ENCODE measurements at places on chromosomes 11 and 22.

DNA sequence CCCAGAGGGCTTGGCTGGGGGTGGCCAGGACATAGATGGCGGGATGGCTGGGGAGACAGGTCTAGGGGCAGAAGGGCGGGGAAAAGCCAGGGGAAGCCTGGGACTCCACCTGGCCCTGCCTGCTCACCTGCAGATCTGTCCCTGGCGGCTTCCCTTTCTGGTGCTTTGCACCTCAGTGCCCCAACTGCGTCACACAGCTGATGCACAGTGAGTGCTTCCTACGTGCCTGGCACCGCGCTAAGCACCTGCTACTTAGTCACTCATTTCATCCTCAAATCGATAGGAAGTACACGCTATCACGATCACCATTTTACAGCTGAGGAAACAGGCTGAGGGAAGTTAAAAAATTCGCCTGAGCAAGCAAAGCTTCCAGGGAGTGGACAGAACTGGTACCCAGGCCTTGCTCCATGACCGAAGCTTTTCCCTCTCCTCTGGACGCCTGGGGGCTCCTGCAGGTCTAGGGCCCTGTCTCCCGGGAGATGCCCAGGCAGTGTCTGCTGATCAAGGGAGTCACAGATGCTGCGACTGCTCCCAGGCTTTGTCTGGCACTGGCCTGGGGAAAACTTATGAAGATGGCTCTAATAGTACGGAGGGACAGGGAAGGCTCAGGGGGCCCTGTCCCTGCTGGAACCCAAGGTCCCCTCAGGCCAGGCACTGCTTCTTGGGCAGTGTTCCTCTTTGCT, 63.0 kb upstream of the TTLL12 start:
- DNase-seq, result no peak

DNA sequence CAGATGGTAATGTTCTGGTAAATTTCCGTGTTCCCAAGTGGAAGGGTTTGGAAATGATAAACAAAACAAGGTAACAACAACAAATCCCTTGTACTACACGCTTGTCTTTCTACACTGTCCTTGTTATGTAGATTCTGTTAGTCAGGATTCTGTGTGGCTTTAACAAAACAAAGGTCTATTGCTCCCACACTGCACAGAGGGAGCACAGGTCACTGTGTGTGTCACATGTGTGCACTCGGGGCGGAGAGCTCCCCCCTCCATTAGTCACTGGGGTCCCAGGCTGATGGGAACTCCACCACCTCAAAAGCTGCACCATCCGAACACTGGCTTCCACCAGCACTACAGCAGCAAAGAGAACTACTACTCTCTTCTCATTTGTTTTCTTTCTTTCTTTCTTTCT, 227.9 kb downstream of the NTM start:
- no peak for DNase-seq

DNA sequence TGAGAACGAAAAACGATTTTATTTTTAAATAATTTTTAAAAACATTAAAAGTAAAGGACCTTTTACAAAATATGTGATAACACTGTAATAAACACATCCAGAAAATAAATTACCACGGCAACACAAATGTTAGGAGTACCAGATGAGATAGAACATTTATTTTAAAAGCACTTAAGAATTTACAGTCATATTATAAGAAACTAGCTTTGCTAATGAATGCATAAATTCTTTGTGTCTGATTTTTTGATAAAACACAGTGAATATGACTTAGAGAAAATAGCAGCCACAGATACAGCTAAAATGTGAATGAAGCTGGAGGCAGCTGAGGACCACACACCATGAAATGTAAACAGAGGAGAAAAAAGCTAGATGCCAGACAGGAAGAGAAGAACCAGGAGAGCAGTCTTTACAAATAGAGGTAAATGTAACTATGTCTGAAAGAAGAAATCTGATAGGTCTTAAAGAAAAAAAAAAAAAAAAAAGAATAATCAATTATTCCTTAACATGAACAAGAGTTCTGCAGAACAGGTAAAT, 14.6 kb downstream of the CCDC34 start:
- DNase-seq, result no peak

GRCh38 chr11:64379160-64379559, 20.2 kb downstream of the RPS6KA4 start:
- DNase-seq, result no peak

- DNase-seq, result no peak
Observed at GRCh38 chr11:14544611-14545010, 24.4 kb upstream of the PSMA1 start.

- DNase-seq, result no peak
Observed at GRCh38 chr11:124517314-124517713, 26.1 kb downstream of the OR8B12 start.

- DNase-seq, result no peak
Observed at GRCh38 chr11:69202511-69203221, 46.9 kb downstream of the SMIM38 start.

GRCh38 chr22:37352481-37352880, 70.2 kb downstream of the CYTH4 start:
- no peak for DNase-seq

DNA sequence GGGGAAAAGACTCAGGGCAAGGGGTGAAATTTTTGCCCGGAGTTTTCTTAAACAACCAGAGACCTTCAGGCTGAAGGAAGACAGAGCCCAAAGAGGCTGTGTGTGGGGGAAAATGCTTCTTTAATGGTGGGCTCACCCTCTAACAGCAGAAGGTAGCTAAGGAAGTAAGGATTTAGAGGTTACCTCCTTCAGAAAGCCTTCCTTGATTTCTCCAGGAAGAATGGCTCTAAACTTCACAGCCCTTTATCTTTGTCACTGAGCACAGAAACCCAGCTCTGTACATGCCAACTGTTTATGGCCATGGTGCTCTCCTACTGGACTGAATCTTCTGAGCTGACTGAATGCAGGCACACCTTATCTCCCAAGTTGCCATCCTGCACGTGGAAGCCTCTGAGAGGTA, 196.0 kb downstream of the TENM4 start:
- DNase-seq, result no peak

DNA sequence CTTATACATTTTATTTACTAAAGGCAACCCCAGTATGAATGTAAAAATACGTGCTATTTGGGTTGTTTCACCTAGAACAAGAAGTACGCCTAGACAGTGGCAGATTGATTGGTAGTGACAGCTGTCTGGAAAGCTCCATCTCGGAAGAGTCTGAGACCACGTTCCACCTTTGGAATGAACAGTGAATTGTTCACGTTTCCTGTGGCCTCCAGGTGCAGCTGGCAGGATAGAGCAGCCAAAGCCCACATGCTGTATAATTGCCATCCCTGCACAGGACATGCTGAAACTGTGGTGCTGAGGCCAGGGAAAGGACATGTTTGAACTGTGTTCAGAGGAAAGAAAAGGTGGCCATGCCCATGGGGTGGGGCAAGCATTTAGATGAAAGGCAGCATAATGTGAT, 218.7 kb upstream of the MTNR1B start:
- no peak for DNase-seq

GRCh38 chr22:31046539-31047226, 34.4 kb upstream of the SMTN start:
- no peak for DNase-seq

GRCh38 chr11:32331098-32331497, 104.2 kb downstream of the WT1 start:
- DNase-seq, result no peak

GRCh38 chr11:75547617-75548058, 14.4 kb upstream of the SERPINH1 start:
- no peak for DNase-seq

DNA sequence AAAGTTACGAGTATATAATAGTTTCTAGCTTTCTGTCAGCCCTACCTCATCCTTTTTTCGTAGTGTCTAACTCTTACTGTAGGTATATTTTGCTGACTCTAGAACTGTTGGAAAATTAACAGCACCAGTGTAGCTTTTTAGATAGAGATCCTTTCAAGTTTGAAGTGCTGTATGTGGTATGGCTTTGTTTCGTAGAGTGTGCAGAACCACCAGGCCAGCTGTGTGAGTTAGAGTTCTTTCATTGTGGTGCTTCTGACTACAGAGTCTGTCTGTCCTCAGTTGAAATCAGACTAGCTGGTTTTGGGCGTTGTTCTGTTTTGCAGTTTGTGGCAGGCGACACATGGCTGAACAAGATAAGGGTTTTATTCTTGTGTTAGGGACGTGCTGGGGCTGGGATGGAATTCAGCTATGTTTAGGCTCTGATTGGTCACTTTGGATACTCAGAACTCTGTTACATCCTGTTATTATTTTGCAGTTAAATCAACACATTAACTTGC, 3.2 kb downstream of the ARHGEF12 start:
- no peak for DNase-seq

DNA sequence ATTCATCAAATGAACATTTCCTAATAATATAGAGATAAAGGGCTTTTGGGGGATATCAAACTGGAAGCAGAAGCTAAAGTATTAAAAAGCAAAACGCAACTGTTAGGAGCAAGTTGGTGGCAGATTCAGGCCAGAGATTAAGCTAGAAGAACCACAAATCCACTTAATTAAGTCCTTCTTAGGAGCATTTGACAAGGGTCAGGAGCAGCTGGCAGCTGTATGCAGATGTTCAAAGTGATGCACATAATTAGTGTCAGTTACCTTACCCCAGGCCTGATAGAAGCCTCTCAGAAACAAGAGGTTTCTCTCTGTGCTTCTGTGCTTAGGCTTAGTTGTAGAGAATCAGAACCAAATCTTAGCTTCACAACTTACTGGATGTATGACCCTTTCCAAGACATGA, 546.5 kb upstream of the ANO5 start:
- no peak for DNase-seq

Measured in activated T-cell treated with anti-CD3 and anti-CD28 coated beads for 48 hours (primary cell).